Endodermal cell (in vitro differentiated cells): ENCODE measurements at places on chromosomes 11 and 22.

GRCh38 chr11:61850687-61851086 is 22.6 kb downstream of the FADS2 start:
- no peak for DNase-seq

GRCh38 chr22:40007853-40008710 is 13.3 kb downstream of the FAM83F start:
- no peak for DNase-seq

DNA sequence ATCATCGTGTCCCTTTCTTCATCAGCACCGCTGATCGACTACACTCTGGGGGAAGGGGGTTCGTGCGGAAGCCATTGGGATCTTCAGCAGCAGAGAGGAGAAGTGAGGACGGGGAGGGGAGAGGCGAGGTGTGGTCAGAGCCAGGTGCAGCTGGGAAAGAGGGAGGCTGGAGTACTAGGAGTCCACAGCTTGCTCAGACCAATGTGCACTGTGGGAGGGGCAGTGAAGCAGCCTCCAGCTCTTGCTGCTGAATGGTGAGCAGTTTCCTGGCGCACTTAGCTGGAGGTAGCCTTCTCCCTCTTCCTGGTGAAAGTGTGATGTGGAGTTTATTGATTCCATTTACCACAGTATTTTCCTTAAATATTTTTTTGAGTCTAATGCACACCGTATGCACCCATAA is 99.0 kb upstream of the NECTIN1 start:
- no peak for DNase-seq

DNA sequence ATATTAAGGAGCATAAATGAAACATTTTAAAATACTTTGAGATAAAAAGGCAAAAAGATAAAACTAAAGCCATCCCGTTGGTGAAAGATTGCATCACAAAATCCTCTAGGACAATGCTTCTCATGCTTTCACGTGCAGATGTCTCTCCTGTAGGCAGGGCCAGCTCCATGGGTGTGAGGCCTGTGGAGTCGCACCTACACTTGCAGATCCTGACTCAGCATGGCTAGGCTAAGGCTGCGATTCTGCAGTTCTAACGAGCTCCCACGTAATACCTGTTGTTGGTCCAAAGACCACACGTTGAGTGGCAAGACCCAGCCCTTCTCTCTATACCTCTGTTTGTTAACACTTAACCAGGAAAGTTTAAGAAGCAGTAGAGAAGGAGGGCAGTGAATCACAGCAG is 62.1 kb upstream of the CAPRIN1 start:
- DNase-seq: peak; percentile 53
